Bronchus fibroblast of lung (primary cell): ENCODE measurements at places on chromosomes 12 and 14. TPM values are rescaled to one million over a fixed set of nuclear protein-coding genes. Genes with fewer than 3 reads are reported as not detected.

Gene IFI27
- total RNA-seq: 0.15 TPM in 1 of 2 replicates, not detected in the other

Gene NFE2
- total RNA-seq: 0.15 and 0.34 TPM in 2 replicates

Gene CLEC9A
- total RNA-seq: not detected in 2 replicates

Gene IFNG
- total RNA-seq: not detected in 2 replicates

Gene SLC24A4
- not detected in 2 replicates for total RNA-seq

Gene MYH6
- not detected in 2 replicates for total RNA-seq

Gene AVPR1A
- not detected in 2 replicates for total RNA-seq

Gene TAS2R13
- total RNA-seq: 0.15 and 0.17 TPM in 2 replicates

Gene TMTC1
- 23.2 and 26.6 TPM in 2 replicates for total RNA-seq

Gene ALDH2
- 31.7 and 32.6 TPM in 2 replicates for total RNA-seq

Gene SCN8A
- total RNA-seq: 0.74 and 1.7 TPM in 2 replicates

Gene PPP4R4
- 0.45 TPM in 1 of 2 replicates, not detected in the other for total RNA-seq

Gene CABP1
- under 0.01 TPM in 1 of 2 replicates, not detected in the other for total RNA-seq

Gene CMA1
- total RNA-seq: not detected in 2 replicates

Gene GPR84
- not detected in 2 replicates for total RNA-seq

Gene RHEBL1
- total RNA-seq: 1.0 and 1.5 TPM in 2 replicates

Gene TAS2R9
- total RNA-seq: not detected in 2 replicates

Gene PMCH
- not detected in 2 replicates for total RNA-seq

Gene CEP170B
- 11.6 and 11.9 TPM in 2 replicates for total RNA-seq

Gene ALG10
- 6.1 and 7.9 TPM in 2 replicates for total RNA-seq

Gene PRH2
- 0.30 TPM in 1 of 2 replicates, not detected in the other for total RNA-seq

Gene KRT75
- not detected in 2 replicates for total RNA-seq

Gene RND1
- 0.30 TPM in 1 of 2 replicates, not detected in the other for total RNA-seq

Gene STAC3
- 0.50 and 0.59 TPM in 2 replicates for total RNA-seq

Gene KSR2
- not detected in 2 replicates for total RNA-seq

Gene TNFAIP2
- total RNA-seq: 32.4 and 36.6 TPM in 2 replicates

Gene APPL2
- total RNA-seq: 28.4 and 28.6 TPM in 2 replicates

Gene ESRRB
- total RNA-seq: under 0.01 TPM in 1 of 2 replicates, not detected in the other

Gene ADAM20
- 0.15 TPM in 1 of 2 replicates, not detected in the other for total RNA-seq

Gene PSMA6
- 239 and 249 TPM in 2 replicates for total RNA-seq

Gene ARHGDIB
- 3.7 TPM in 2 replicates for total RNA-seq

Gene GPR68
- 0.30 and 0.84 TPM in 2 replicates for total RNA-seq

Gene IFNG-AS1
- total RNA-seq: not detected in 2 replicates

Gene OR5AU1
- not detected in 2 replicates for total RNA-seq

Gene CACNA1C
- total RNA-seq: under 0.01 and 0.74 TPM in 2 replicates

Gene SRRM4
- not detected in 2 replicates for total RNA-seq

Gene CCDC175
- total RNA-seq: not detected in 2 replicates

Gene CKB
- total RNA-seq: 87.7 and 104 TPM in 2 replicates

Gene KERA
- not detected in 2 replicates for total RNA-seq

Gene SNAPC1
- 11.1 and 15.8 TPM in 2 replicates for total RNA-seq

Gene ANKRD33
- total RNA-seq: under 0.01 TPM in 1 of 2 replicates, not detected in the other

Gene CLEC2B
- 1.0 and 2.5 TPM in 2 replicates for total RNA-seq

Gene AICDA
- total RNA-seq: not detected in 2 replicates

Gene DLST
- total RNA-seq: 65.4 and 65.6 TPM in 2 replicates

Gene BATF
- total RNA-seq: not detected in 2 replicates

Gene CLEC12A
- not detected in 2 replicates for total RNA-seq

Gene SLC17A8
- total RNA-seq: not detected in 2 replicates

Gene PLEKHH1
- total RNA-seq: 0.15 and 0.34 TPM in 2 replicates

Gene KRT77
- not detected in 2 replicates for total RNA-seq

Gene TGFB3
- 1.9 and 2.0 TPM in 2 replicates for total RNA-seq

Gene LHX5
- not detected in 2 replicates for total RNA-seq

Gene NTF3
- total RNA-seq: 1.0 and 2.2 TPM in 2 replicates

Gene ALX1
- total RNA-seq: 0.34 and 0.45 TPM in 2 replicates

Gene FGD6
- 2.5 and 3.3 TPM in 2 replicates for total RNA-seq

Gene TAS2R43
- 0.15 TPM in 1 of 2 replicates, not detected in the other for total RNA-seq

Gene PLA2G1B
- total RNA-seq: not detected in 2 replicates

Gene GCH1
- total RNA-seq: 1.5 and 1.6 TPM in 2 replicates

Gene ST8SIA1
- 0.89 and 1.5 TPM in 2 replicates for total RNA-seq
